Mesenchymal stem cell (in vitro differentiated cells and primary cell): ENCODE measurements at places on chromosomes 16 and 17.

- peak; percentile 95 for DNase-seq
These were observed 9.2 kb downstream of the CDIP1 start for GRCh38 chr16:4529085-4530060.

DNA sequence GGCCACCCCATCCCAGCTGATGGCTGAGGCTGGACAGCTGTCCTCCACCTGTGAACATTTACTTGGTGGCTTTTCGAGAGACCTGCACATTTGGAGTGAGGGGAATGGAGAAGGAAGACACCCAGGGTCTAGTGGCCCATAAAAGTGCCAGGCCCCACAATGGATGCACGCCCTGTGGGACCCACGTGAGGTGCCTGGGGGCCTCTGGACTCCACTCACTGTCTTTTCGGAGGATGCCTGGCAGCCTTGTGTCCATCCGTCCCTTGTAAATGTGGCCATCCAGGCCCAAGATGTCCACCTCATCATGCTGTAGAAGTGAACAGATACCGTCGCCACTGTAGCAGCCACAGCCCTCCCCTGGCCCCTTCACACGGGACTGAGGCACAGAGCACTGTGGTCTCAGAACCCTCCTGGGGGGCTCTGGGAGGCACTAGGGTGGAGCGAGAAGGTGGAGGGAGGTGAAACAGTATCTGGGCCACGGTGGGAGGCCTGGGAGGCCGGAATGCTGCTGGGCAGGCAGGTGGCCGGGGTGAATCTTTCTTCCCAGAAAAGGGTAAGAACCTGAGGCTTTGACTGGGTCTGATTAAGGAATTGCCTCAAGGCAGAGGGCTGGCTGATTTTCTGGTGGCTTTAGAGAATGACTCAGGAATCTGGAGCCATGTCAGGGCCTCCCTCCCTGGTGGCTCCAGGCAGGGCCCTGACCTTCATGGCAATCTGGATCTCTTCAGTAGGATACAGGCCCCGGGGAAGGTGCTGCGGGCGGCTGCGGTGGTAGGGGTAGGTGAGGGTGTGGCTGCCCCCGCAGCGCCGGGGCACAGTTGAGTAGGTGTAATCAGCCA lies 11.5 kb downstream of the UBALD2 start:
- peak; percentile 65 for DNase-seq

DNA sequence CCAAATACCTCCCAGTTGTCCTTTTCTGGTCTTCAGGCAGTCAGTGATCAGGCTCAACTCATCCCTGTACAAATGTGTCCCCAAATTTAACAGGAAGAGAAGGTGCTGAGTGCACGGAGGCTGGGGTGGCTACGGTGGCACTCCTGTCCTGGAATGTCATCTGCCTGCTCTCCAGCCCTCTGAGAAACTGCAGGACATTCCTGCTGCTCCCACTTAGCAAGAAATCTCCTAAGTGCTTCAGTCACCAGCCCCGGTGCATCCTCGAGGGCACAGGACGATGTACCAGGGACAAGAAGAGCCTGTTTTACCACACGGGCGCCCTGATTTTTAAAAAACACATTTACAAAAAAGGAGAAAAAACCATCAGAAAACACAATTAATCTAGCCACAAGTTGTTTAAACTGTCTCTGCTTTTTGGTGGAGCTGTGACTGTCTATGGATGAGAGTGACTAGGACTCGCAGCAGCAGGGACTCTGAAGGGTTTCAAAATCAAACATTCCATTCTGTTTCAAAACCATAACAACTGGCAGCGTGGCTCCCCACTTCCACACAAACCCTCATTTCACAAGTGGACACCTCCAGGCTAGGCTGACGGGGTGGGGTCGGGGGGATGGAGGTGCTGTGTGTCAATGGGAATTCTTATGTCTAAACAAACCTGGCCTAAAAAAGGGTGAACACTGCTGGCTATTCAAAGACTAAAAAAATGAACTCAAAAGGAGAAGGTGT lies 65.3 kb upstream of the CNEP1R1 start:
- no peak for DNase-seq

GRCh38 chr16:64993464-64993863 lies 128.4 kb downstream of the CDH11 start:
- no peak for DNase-seq

DNA sequence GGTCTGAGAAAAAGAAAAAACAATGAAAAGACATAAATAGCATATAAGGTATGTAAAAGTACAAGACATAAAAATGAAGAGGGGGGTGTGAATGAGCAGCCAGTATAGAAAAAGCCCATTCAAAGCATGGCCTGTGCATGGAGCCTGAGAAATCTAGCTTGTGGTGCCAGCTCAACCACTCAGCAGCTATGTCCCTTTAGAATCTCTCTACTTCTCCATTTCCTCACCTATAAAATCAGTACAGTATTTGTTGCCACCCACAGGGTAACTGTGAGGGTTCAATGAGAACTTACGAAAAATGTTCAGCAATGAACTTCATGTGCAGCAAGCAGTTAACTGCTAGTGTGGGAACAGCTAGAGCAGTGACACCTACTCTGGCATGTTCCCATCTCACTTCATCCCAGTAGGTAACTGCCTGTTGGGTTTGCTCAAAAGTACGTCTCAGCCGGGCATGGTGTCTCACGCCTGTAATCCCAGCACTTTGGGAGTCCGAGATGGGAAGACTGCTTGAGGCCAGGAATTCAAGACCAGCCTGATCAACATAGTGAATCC lies 15.3 kb downstream of the CYTH1 start:
- no peak for DNase-seq

DNA sequence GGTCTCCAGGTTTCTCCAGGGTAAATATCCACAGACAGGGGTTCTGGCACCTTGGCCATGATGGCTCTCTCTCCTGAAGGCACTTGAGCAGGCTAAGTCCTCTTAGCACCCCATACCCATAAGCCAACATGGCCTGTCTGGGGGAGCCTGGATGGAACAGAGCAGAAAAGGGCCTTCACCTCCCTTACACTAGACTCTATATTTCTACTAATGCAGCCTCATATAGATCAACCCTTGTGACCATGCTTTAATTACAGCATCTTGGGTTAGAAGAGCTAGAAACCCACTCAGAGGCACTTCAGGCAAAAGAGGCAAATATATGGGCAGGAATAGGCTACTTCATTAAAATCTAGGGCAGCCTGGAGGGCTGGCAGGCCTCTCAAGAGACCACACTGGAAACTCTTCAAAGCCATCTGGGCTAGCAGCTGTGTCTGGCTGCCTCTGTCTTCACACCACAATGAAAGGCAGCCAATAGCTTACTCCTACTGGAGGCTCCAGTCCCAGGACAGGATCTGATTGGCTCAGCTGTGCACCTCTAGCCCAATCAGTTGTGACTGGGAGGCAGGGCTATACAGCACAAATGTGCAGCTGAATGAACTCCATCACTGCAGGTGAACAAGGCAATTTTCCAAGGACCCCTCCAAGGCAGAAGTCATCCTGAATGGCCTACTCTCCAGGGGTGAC lies 4.7 kb upstream of the CDT1 start:
- no peak for DNase-seq

DNA sequence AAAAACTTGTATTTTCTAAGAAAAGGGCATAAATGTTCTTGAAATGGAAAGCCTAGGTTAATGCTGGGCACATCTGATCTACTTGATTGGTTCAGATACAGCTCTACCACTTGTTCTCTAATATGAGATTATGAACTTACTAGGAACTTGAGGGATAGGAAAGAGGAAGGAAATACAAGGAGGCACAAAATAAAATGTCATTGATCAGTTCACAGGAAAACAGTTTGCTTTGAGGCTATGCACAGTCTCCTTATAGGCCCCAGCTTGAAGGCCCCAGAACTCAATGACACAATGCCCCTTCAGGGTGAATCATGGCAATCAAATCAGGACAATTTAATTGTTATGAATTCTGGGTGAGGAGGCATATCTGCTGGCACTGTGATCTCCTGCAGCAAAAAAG lies 27.1 kb downstream of the NXPH3 start:
- no peak for DNase-seq

GRCh38 chr16:16032271-16032979 lies 83.0 kb downstream of the ABCC1 start:
- DNase-seq, result no peak

GRCh38 chr16:54460263-54460860 lies 173.8 kb upstream of the IRX3 start:
- DNase-seq, result no peak

GRCh38 chr17:27644586-27644985 lies 13.6 kb downstream of the LGALS9 start:
- no peak for DNase-seq

DNA sequence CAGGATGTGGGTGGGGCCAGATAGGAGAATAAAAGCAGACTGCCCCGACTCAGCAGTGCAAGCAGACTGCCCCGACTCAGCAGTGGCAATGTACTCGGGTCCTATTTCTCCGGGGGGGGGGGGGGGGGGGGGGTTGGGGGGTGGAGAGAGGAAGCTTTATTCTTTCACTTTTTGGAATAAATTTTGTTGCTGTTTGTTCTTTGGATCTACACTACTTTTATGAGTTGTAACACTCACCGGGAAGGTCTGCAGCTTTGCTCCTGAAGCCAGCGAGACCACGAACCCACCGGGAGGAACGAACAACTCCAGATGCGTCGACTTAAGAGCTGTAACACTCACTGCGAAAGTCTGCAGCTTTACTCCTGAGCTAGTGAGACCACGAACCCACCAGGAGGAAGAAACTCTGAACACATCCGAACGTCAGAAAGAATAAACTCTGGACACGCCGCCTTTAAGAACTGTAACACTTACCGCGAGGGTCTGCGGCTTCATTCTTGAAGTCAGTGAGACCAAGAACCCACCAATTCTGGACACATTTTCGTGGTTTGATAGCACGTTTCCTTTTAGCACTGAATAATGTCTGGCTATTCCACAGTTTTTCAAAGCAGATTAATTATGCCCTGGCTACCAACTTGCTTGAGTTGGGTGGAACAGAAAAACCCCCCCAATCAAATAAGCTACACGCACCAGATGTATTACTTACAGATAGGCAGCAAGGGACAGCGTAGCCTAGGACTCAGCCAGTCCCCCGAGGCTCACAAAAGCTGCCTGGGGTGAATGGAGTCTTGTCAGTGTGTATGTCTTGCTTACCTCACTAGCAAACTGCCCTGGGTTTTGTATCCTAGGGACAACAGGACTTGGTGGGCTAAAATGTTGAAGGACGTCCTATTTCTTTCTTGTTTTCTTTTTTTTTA lies 11.9 kb downstream of the FZD2 start:
- DNase-seq, result peak; percentile 45

DNA sequence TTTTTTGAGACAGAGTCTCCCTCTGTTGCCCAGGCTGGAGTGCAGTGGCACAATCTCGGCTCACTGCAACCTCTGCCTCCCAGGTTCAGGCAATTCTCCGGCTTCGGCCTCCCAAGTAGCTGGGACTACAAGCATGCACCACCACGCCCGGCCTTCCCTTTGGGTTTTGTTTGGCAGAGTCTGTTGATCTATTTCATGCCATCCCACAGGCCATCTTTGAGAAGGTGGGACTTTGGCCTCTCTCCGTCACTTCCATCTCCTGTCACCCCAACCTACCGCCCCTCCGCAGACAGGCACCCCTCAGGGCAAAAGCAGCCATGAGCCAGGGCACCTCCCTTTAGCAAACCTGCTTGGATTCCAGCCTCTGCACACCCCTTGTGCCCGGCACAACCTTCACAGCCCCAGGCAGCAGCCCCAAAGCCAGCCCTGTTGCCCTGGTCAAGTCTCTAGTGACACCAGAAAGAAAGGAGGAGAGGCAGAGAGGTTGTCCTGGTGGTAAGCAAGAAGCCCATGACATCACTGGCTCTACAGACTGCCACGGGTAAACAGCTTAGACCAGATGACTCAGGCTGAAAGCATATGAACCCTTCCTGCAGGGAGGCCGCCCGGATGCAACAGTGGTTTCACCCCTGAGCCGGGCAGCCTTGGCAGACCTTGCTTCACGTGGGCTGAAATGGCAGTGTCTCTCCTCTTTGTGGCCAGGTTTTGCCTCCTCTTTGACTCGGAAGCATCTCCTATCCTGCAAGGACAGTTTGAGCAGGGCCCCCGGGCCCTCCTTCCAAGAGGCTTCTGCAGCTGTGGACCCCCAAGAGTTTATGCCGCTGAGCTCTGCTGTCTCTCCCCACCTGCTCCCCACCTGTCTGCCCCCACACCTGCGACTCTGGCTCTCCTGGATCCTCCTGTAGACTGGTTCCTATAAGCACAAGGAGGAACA lies 8.1 kb upstream of the TIMP2 start:
- DNase-seq, result peak; percentile 98
